ENCODE measurements at places on chromosomes 5 and 9.
A peak's percentile ranks its signal among the peaks of the same experiment; 100 is the strongest.

DNA sequence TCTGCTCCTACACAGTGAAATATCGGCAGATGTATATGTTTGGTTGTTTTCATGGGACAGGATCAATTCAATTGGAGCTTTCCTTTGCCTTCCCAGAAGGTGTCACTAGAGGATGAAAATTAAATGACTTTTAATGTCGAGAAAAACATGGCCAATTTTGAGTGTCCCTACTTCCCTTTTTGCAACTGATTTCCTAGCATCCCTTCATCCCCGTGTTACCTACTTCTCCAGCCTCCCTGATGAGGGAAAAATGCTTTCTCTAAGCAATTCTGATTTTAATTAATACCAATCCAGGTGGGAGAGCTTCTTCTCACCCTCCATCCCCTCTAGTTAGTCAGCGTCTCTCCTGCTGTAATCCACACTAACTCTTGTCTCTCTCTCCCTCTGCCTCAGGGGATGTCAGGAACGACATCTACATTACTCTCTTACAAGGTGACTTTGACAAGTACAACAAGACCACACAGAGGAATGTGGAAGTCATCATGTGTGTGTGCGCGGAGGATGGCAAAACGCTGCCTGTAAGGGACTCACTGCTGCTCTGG lies 64.9 kb downstream of the DOCK2 start:
- DNase-seq = no peak

- DNase-seq = no peak
Measured at GRCh38 chr9:75376680-75377254, 288.5 kb downstream of the OSTF1 start.

DNA sequence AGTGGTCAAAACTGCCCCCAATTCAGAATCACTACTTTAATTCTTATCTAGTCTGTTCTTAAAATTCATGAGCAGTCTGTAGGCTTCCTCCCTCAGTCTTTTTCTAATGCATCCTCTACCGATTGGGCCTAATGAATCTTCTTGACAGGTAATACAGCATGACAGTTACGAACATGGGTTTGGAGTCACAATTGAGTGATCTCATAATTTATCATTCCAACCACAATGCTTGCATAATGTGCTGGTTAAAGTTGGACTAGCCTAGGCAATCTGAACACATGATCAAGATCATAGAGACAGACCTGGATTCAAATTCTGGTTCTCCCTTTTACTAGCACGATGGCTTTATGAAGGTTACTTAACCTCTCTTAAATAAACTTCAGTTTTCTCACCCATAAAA lies 33.1 kb upstream of the SETD9 start:
- DNase-seq = no peak

DNA sequence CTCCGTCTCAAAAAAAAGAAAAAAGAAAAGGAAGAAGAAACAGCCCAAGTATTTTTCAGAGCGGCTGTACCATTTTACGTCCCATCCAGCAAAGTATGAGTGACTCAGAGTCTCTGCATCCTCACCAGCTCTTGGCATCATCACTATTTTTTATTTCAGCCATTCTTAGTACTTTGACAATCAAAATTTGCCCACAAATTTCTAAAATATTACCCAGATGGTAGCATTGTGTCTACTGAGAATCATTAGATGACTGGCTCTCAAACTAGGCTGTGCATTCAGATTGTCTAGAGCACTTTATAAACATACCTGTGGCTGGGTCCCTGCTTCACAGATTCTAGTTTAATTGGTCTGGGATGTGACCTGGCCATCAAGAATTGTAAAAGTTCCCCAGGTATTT lies 21.6 kb upstream of the MELK start:
- DNase-seq = no peak

GRCh38 chr5:150616506-150616905 lies 24.0 kb upstream of the SYNPO start:
- no peak for DNase-seq

GRCh38 chr9:4799033-4799430 lies 6.3 kb downstream of the RCL1 start:
- DNase-seq = no peak

DNA sequence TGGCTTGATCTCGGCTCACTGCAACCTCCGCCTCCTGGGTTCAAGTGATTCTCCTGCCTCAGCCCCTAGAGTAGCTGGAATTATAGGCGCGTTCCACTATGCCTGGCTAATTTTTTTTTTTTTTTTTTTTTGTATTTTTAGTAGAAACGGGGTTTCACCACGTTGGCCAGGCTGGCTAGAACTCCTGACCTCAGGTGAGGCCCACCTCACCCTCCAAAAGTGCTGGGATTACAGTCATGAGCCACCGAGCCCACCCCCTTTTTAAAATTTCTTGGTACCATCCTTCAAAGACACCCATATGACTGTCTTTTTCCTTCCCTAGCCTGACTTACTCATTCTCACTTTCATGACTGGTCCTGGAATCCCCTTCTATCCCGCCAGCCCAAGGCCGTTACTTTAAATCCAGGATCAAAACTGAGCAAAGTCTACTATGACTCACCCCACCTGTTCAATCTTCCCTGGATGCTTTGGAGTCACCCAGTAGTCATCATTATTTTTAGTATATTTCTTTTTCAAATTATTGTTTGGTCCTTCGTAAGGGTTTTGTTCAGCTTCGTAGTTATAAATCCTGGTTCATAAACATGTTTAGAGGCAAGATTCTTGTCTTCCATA lies 1.2 kb upstream of the TBCA start:
- no peak for DNase-seq

DNA sequence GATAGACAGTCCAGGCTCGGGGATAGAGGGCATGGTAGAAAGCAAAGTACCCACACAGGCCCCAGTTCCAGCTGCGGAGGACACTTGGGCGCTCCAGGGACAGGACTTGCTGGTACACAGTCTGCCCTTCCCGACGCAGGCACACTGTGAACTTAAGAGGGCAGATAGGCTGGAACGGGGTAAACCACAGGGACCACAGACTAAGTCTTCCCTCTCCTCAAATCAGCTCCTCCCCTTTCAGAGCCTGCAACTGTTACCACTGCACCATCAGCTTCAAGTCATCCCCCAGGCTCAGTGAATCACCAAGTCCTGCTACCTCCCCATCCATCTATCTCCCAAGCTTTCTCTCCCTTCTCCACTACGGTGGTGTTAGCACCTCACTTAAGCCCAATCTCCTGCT lies 7.3 kb downstream of the GBA2 start:
- DNase-seq = no peak

GRCh38 chr9:129669141-129669718 lies 3.8 kb downstream of the PRRX2 start:
- DNase-seq = no peak

DNA sequence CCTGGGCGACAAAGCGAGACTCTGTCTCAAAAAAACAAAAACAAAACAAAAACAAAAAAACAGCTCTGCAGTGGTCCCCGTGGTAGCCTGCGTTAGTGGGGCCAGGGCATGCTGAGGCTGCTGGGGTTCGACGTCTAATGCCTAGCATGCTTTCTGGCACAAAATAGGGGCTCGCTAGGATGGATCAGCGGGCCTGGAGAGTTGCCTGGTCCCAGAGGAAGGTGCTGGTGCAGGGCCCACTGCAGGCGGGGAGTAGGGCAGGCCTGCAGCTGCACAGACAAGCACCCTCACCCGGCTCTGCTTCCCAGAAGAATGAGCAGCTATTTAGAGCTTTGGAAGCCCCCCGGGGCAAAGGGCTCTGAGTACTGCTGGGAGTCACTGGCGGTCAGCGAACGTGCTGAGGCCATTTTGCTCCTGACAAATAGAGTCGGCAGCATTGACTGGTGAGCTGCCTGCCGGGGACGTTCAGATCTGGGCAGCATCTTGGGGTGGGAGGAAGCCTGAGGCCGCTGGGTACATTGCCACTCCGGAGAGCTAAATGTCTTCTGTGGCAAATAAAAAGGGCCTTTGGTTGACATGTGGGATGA lies 126.7 kb downstream of the OLFM1 start:
- DNase-seq = peak; percentile 24

DNA sequence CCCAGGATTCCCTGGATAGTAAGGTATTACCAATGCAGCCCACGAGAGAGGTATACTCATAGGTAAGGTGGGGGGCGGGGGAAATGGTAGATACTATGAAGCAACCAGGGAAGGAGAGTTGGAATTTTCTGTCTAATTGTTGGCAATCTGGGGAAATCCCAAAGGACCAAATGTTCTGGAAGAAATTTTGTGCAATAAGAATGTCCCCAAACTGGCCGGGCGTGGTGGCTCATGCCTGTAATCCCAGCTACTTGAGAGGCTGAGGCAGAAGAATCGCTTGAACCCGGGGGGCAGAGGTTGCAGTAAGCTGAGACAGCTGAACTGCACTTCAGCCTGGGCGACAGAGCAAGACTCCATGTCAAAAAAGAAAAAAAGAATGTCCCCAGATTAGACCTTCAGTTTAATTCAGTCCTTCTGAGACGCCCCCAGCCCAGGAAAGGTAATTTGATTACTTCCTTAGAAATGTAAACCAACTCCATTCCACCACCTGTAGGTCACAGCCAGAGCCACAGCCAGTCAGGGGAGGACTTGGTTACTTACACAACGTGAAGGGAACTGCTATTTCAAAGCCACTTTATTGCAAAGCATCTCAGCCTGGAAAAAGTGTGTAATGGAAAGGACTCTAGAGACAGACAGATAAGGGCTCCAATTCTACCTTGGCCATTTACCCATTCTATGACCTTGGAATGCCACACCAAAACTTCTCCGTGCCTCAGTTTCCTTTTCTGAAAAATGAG lies 50.0 kb upstream of the KLF4 start:
- DNase-seq = no peak

- DNase-seq = no peak
Measured at GRCh38 chr5:61622156-61622555, 290.1 kb downstream of the ZSWIM6 start.

GRCh38 chr5:134554319-134555222 lies 29.1 kb downstream of the JADE2 start:
- DNase-seq = no peak

DNA sequence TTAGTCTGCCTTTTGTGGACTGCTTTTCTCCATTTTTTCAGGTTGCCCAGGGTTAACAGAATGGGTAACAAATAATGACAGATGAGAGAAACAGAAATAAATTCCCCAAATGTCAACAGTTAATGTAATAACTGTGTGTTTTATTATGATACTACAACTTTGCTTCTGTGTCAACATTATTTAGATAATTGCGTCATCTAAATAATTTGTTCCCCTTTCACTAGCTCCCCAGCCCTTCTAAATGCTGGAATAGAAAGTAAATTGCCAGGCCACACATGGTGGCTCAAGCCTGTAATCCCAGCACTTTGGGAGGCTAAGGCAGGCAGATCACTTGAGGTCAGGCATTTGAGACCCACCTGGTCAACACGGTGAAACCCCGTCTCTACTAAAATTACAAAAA lies 53.5 kb downstream of the RNF38 start:
- no peak for DNase-seq

GRCh38 chr9:132583584-132584304 lies 1.3 kb downstream of the BARHL1 start:
- DNase-seq = peak; percentile 28

- no peak for DNase-seq
Measured at GRCh38 chr9:135789838-135790291, 87.9 kb downstream of the KCNT1 start.

DNA sequence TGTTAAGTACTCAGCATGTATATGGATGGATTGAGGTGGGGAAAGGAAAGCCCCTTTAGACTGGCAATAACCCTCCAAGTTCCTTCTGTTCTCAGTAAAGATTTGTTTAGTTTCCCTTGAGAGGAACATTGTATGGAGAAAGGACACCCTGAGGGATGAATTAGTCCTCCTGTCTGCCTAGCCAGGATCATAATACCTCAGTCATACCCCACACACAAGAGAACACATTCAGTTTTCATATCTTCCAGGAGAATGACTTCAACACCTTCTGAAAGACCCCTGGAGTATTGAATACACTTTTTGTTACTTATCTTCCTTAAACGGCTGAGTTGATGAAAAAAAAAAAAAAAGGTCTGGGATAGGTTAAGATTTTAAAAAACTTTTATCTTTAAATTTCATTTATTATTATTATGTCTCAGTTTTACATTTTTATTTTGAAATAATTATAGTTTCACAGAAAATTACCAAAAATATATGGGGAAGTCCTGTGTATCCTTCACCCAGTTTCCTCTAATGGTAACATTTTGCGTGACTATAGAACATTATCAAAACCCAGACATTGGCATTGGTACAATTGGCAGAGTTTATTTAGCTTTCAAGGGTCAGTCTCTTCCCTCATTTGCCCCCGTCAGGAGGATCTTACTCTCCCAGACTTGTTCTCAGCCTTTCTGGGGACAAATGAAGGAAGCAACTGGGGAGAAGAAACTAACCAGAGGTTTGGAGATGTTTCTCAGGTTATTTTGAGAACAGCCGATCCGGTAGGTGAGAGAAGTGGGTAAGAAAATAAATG lies 88.0 kb downstream of the ACTBL2 start:
- DNase-seq = no peak

DNA sequence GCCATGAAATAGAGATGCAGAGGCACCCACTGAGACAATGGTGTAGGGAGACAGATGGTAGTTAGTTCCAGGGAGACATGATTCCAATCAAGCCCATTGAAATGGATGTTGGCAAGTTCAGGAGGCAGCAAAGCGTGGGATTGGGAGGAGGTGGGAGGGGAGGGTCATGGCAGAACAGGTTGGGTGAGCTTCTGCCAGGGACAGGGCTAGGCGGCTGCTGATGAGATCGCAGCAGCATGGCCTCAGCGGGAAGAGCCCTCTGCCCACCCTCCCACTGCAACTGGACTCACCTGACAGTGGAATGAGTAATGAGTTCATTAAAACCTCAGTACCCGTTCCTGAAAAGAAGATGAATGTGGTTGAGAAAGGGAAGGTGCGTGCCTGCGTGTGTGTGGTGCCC lies 418.2 kb downstream of the CDK5RAP2 start:
- DNase-seq = no peak

GRCh38 chr5:135141303-135142268 lies 107.6 kb upstream of the PITX1 start:
- no peak for DNase-seq

DNA sequence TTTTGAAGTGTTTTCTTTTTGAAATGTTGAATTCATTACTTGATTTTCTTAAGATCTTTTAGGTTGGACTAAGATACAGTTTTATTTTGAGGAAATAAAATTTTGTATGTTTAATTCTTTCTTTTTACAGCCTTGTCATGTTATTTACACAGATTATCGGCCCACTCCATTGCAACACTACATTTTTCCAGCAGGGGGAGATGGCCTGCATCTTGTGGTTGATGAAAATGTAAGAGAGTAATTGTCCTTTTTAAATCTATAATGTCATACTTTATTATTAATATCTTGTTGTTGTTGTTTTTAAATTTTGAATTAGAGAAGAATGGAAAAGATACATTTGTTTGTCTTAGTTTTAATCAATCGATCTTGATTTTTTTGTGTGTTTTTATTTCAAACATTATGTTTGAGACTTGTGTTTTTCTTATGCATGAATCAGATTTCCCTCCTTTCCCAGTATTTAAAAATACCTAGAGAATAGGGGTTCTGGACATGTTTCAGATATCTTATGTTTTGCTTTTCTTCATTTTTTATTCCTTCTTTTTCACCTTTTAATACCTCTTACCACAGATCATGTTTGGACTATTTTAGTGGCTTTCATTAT lies 36.7 kb downstream of the MTREX start:
- peak; percentile 44 for DNase-seq

- DNase-seq = no peak
Measured at GRCh38 chr5:125446986-125447385, 700.5 kb upstream of the ZNF608 start.

All from spinal cord (tissue), 10 donors.